Vagina (tissue), 2 donors: ENCODE measurements at places on chromosomes 3 and 15. TPM values are rescaled to one million over a fixed set of nuclear protein-coding genes. Genes with fewer than 3 reads are reported as not detected.

The ONECUT1 gene
- total RNA-seq, result not detected

The DUOXA2 gene
- 1.5 TPM for total RNA-seq

The CLDN11 gene
- 136 TPM for total RNA-seq

The FAM3D gene
- total RNA-seq, result 13.5 TPM

DNA sequence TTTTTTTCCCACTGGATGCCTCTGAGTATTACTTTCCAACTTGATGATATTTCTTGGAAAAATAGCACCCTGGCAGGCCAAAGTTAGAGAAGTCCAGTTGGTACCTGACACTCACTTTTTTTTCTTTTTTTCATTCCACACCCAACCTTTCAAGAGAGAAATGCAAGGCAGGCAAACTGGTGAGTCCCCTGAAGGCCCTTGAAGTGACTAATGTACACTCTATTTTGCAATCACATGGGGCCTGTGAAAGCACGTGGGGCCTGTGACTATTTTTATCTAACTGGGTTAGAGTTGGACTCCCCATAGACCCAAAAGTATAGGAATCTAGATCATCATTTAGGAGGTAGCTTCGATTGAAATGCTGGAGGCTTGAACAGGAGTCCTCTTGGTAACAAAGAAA is 316.7 kb downstream of the CHL1 start:
- DNase-seq, result no peak
- no peak overlapping the region for H3K27ac ChIP-seq
- H3K36me3 ChIP-seq, result no peaks in the 10 kb centered on the region
- no peaks in the 10 kb centered on the region for H3K27me3 ChIP-seq

DNA sequence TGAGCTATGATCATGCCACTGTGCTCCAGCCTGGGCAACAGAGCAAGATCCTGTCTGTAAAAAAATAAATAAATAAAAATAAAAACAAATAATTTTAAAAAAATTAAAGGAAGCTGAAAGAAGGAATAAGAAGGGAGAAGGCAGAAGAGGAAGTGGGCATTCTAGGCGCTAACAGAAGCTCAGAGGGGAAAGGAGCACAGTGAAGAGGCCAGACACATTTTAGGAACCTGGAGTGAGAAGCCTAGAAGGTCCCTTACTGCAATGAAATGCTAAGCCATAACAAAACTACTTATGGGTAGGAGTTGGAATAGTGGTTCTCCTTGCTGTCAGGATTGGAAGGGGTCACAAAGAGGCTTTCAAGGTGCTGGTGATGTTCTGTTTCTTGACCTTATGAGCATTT is 64.0 kb downstream of the ITGB5 start:
- DNase-seq, result no peak
- peaks cover 32% of the 10 kb centered on the region for H3K4me1 ChIP-seq
- H3K4me3 ChIP-seq, result no peak overlapping the region
- no peaks in the 10 kb centered on the region for H3K27me3 ChIP-seq
- H3K27ac ChIP-seq, result no peak overlapping the region
- peaks cover 5% of the 10 kb centered on the region for H3K36me3 ChIP-seq

GRCh38 chr3:12566976-12567375 is 10.1 kb downstream of the MKRN2 start:
- no peak for DNase-seq
- no peaks in the 10 kb centered on the region for H3K27me3 ChIP-seq
- no peak overlapping the region for H3K27ac ChIP-seq
- peaks cover 24% of the 10 kb centered on the region for H3K36me3 ChIP-seq
- peaks cover 30% of the 10 kb centered on the region for H3K4me1 ChIP-seq

- H3K4me3 ChIP-seq, result no peak overlapping the region
- DNase-seq, result no peak
- no peaks in the 10 kb centered on the region for H3K4me1 ChIP-seq
- H3K36me3 ChIP-seq, result no peaks in the 10 kb centered on the region
- H3K27ac ChIP-seq, result no peak overlapping the region
These were observed 10.9 kb upstream of the SRGAP3 start for GRCh38 chr3:9260305-9260704.

GRCh38 chr3:4794798-4795197 is 184.4 kb upstream of the BHLHE40 start:
- peaks cover 13% of the 10 kb centered on the region for H3K36me3 ChIP-seq
- H3K4me3 ChIP-seq, result no peak overlapping the region
- H3K4me1 ChIP-seq, result no peaks in the 10 kb centered on the region
- H3K27me3 ChIP-seq, result no peaks in the 10 kb centered on the region
- H3K27ac ChIP-seq, result no peak overlapping the region

GRCh38 chr3:112794622-112795172 is 52.0 kb downstream of the CD200R1L start:
- H3K36me3 ChIP-seq, result no peaks in the 10 kb centered on the region
- peaks cover 5% of the 10 kb centered on the region for H3K4me1 ChIP-seq
- H3K4me3 ChIP-seq, result no peak overlapping the region
- DNase-seq, result no peak
- H3K27me3 ChIP-seq, result no peaks in the 10 kb centered on the region

DNA sequence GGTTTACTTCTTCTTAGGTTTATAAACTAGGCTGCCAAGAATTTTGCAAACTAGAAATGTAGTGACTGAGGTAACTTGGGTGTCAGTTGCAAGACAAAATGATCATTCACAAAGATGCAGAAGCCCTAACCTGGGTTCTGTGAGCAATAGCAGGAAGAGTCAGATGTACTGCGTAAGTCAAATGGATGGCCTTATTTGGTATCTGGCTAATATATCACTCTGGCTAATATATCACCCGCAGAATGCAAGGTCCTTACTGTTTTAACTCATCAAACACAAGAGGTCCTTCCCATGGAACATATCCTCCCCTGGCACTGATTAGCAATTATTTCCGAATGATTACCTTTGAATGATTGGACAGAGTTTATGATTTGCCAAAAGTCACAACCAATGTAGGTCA is 37.4 kb downstream of the RBMS3 start:
- peaks cover 32% of the 10 kb centered on the region for H3K4me1 ChIP-seq
- no peaks in the 10 kb centered on the region for H3K36me3 ChIP-seq
- no peaks in the 10 kb centered on the region for H3K27me3 ChIP-seq
- H3K27ac ChIP-seq, result no peak overlapping the region
- no peak for DNase-seq

GRCh38 chr15:87387766-87388165 is 868.8 kb downstream of the NTRK3 start:
- H3K4me3 ChIP-seq, result no peak overlapping the region
- DNase-seq, result no peak
- no peaks in the 10 kb centered on the region for H3K36me3 ChIP-seq
- no peak overlapping the region for H3K27ac ChIP-seq
- H3K4me1 ChIP-seq, result no peaks in the 10 kb centered on the region

DNA sequence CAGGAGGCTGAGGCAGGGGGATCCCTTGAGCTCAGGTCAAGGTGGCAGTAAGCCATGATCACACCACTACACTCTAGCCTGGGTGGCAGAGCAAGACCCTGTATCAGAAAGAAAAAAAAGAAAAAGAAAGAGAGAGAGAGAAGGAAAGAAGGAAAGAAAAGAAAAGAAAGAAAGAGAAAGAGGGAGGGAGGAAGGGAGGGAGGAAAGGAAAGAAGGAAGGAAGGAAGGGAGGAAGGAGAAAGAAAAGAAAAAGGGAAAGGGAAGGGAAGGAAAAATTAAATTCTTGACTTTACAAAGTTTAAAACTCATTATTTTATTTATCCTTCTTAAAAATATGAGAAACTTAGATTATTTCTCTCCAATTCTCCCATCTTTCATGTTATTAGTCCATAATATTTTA is 17.1 kb upstream of the IDH2 start:
- no peaks in the 10 kb centered on the region for H3K4me1 ChIP-seq
- no peaks in the 10 kb centered on the region for H3K36me3 ChIP-seq
- no peaks in the 10 kb centered on the region for H3K27me3 ChIP-seq
- DNase-seq, result no peak

DNA sequence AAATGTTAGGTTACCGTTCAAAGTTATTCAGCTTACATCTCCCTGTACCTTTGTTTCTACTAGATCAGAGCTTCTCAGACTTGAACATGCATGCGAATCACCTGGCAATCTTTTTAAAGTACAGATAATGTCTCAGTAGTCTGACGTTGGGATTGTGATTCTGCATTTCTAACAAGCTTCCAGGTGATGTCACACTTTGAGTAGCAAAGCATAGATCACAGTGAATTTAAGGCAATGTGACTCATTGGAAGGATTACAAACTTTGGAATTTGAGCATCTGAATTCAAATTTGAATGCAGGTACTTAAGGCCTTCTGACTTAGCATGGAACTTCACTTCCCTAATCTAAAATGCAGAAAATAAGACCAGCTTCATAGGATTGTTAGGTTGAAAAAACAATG is 10.8 kb upstream of the ZMAT3 start:
- no peak overlapping the region for H3K4me3 ChIP-seq
- H3K27ac ChIP-seq, result no peak overlapping the region
- no peak for DNase-seq
- no peaks in the 10 kb centered on the region for H3K36me3 ChIP-seq

DNA sequence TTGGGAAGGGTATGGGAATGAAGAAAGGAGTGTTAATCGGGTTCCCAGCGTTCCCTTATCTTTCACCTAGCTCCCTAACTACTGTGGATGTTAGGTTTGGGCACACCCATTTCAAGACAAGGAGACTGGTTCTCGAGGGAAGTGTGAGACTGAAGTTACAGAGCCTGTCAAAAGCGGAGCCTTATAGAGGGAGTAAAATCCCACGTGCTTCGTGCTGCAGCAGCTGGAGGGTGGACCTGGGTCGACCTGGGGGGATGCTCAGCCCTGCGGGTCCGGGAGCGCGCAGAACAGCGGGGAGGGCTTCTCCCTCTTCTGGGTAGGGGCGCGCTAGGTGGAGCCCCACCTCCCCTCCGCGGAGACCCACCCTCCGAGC is 314 bp upstream of the TMED3 start:
- H3K4me3 ChIP-seq, result peak overlapping the region; percentile 95
- peaks cover 31% of the 10 kb centered on the region for H3K4me1 ChIP-seq
- H3K36me3 ChIP-seq, result no peaks in the 10 kb centered on the region
- H3K27ac ChIP-seq, result no peak overlapping the region
